ENCODE measurements at places on chromosomes 2 and 18.
A peak's percentile ranks its signal among the peaks of the same experiment; 100 is the strongest.

GRCh38 chr18:24054130-24054529 is 39.6 kb downstream of the TTC39C start:
- DNase-seq, result peak; percentile 41

- no peak for DNase-seq
These were observed 38.1 kb upstream of the SOCS6 start for GRCh38 chr18:70250781-70251180.

DNA sequence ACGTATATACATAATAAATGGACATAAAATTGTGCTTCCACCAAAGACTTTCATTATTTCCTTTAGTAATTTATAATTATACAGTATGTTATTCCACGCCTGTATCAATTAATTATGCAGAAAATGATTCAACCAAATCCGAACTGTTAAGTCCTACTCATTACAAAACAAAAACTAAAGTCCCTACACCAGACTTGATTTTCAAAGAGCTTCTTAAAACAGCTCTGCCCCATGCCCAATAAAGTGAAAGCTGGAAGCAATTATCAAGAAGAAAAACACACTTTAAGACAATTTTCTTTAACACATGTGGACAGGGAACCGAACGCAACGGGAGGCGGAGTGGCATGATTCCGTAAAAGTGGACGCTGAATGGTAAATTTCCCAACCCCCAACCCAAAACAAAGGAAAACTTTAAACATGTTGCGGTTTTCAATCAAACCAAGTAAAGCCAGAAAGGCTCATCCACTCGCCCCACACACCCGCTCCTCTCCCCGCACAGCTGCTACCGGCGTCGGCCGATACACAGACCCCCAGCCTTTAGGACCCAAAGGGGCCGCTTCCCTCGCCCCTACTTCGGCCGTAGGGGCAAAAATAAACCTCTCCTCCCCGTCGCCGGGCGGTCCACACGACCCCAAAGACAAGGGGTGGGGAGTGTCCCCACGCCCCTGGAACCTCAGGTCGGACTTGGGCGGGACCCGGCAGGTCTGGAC is 705 bp downstream of the YES1 start:
- peak; percentile 4 for DNase-seq

DNA sequence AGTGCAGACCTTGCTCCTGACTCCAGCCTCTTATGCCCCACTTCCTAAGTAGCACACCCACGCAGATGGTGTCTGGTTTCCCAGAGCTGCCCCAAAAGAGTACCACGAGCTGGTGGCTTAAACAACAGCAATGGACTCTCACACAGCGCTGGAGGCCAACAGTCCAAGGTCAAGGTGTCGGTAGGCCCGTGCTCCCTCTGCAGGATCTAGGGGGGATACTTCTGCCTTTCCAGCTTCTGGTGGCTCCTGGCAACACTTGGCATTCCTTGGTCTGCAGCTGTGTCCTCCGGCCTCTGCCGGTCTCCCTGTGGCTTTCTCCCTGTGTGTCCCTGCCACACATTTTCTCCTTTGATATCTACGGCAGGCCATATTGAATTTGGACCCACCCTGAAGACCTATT is 99.0 kb downstream of the TSHZ1 start:
- DNase-seq, result no peak

DNA sequence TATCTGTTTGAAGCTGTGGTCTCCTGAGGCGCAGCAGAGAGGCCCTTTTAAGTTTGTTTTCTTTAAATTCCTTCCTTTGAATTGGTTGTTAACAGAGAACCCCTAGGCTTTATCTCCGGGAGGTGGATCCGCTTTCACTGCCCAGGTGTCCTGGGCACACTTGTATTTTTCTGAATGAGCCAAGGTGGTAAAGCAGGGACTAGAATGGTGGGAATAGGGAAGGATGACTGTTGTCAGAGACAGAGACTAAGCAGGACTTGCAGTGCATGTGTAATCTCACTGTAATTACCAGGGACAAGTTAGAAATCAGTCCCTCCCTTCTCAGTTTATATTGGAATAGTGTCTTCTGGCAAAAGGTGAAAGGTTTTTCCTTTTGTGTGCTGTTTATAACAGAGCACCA is 72.8 kb downstream of the PHLPP1 start:
- DNase-seq, result no peak

DNA sequence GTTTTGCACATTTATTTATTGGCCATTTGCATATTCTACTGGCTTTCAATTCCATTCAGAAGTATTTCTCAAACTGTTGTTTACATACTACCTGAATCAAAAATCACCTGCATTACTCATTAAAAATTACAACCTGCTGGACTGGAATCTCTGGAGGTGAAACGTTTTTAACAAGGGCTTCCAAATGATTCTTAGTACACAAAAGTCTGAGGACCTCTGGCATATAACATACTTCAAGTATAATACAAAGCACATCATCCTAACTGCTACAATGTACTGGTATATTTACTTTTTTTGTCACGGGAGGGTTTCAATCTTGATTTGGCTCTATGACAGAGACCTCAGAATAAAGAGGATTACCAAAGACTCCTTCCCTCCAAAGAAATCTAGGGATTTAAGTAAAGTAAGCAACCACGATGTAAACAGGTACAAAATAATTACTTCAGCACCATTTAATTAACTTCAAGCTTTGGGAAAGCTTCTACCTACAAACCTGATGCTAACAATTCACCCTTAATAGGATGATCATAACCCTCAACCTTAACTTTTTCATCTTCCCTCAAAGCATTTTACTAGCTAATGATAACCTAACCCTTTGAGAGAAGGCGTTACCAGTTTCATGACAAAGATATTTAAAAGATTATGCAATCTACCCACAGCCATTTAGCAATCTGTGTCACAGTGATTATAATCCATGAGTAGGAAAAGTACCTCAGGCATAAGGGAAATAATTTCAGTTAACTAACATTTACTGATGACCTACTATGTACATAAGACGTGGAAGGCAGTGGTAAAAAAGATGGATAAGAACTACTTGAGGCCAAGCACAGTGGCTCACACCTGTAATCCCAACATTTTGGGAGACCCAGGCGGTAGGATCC is 24.7 kb downstream of the ATAD2B start:
- DNase-seq, result no peak

DNA sequence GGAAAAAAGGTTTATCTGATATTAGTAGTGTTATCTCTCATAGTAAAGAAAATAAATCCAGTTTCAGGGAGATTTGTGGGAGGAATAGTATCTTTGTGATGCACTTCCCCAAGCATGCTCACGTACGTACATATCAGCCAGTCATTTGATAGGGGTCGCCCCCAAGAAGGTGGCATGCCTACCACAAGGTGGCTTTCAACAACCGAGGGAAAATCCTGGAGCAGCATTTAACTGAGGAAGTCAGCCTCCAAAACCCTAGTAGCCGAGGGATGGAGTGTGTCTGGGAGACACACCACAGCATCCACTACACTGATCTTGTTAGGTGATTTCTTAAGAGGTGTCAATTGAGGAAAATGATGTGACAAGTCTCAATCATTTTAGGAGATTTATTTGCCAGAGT is 623.9 kb downstream of the NYAP2 start:
- DNase-seq, result no peak

DNA sequence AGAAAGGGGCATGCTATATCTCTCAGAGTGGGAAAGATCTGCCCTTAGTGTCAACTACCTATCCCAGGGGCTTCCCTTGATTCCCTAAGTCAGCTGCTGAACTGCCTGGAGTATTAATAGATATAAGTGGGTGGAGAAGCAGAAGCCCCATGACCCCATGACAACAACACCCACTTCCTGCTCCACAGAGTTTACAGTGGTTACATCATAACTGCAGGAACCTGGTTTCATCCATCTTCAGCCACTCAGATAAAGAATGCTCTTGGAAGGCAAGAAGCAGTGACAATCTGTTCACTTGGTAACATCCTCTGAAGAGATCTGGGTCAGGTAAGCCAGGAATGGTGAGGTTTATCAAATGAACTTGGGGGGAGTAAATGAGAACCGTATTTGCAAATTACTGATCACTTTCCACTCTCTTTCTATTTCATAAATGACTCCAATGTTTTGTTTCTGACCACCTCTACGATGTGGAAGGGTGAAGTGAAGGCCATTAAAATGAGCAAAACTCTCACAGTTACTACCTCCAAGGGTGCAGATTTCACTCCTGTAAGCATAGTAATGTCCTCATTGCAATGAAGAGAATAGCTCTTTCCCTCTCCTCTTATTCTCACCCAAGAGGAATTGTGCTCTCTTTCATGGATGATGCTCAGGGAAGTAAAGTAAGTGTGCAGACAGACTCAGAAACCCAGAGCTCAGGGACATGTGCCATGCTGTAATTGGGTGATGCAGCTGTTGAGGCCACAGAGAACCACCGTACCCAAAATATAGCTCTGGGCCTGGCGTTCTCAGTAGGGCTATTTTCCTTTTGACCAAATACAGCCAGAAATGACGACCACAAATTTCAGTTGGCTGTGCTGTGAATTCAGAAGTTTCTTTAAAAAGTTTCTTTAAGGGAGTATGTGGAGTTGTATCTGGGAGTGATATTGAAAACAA is 192.8 kb upstream of the APCDD1 start:
- no peak for DNase-seq

DNA sequence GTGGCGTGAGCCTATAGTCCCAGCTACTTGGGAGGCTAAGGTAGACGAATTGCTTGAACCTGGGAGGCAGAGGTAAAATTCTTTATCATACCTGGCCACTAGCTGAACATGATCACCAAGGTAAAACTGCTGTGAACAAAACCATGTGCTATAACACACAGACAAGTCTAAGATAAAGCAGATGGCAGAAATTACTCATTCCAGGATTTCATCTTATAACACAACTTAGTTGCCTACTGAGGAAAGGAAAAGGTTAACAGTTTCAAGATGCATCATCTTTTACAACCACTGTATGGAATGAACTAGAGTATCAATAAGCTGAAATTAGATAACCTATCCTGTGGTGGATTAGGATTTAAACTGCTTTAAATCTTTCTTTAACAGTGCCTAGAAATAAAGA is 8.3 kb downstream of the ARL5A start:
- no peak for DNase-seq

- DNase-seq, result no peak
These were observed 152.9 kb downstream of the ALPK2 start for GRCh38 chr18:58476022-58476421.

DNA sequence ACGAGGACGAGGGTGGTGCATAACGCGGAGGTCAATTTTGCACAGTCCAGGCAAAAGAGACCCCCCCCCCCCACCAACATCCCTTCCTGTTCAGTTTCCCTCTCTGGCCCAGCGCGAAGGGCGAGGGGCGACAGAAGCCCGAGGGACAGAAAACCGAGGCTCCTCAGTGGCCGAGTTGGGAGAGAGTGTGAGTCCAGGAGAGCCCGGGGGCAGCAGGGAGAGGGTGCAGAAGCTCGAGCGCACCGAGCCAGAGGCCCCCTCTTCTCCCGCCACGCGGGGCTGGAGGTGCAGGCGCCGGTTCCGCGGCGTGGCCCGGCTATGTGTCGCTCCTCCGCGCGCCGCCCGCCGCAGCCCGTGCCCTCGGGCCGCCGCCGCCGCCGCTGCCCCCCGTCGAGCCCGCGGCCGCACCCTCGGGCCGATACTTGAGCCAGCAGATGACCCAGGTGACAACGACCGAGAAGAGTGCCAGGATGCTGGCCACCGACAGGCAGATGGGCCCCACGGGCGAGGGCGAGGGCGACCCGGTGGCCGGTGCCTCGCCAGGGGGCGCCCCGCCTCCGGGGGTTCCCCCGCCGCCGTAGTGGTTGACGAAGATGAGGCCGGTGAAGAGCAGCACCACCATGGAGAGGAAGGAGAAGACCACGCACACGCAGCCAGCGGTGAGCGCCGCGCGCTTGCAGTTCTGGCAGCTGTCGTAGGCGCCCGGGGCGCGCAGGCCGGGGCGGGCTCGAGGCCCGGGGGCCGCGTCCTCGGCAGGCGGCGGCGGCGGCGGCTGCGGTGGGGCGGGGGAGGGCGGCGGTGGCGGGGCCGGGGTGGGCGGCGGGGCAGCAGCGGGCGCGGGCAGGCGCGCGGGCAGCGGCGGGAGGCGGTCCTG is 20.2 kb upstream of the PAX3 start:
- peak; percentile 27 for DNase-seq

- DNase-seq, result peak; percentile 76
These were observed 188.2 kb downstream of the BCL2 start for GRCh38 chr18:63131106-63131958.

GRCh38 chr2:223944166-223944702 is 901 bp downstream of the WDFY1 start:
- peak; percentile 48 for DNase-seq

DNA sequence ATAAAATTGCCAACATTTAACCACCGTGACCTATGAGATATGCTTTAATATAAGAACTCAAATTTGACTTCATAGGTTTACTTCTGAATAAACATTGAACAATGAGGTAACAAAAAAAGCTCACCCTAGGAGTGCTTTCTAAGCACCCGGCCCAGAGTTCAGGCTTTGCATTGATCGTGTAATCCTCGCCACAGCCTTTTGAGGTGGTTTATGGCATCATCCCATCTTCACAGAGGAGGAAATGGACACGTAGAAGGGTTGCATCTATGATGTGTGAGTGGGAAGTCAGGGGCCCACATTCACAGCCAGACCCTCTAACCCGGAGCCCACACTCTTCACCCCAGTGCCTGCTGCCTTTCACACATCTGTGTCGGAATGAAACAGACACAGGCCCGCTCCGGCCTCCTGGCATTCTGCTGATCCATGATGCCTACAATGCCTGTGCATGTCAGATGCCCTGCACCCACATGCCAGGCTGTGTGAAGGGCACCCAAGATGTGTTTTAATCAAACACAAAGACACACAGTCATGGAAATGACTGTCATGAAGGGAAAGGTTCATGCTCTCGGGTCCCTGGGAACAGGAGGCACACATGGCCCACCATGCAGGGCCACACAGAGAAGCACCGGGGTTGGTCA is 48.6 kb upstream of the RPL31 start:
- no peak for DNase-seq

GRCh38 chr2:180122874-180123273 is 115.8 kb upstream of the CWC22 start:
- no peak for DNase-seq

GRCh38 chr18:23136326-23137096 is 1.2 kb downstream of the CABLES1 start:
- peak; percentile 9 for DNase-seq

DNA sequence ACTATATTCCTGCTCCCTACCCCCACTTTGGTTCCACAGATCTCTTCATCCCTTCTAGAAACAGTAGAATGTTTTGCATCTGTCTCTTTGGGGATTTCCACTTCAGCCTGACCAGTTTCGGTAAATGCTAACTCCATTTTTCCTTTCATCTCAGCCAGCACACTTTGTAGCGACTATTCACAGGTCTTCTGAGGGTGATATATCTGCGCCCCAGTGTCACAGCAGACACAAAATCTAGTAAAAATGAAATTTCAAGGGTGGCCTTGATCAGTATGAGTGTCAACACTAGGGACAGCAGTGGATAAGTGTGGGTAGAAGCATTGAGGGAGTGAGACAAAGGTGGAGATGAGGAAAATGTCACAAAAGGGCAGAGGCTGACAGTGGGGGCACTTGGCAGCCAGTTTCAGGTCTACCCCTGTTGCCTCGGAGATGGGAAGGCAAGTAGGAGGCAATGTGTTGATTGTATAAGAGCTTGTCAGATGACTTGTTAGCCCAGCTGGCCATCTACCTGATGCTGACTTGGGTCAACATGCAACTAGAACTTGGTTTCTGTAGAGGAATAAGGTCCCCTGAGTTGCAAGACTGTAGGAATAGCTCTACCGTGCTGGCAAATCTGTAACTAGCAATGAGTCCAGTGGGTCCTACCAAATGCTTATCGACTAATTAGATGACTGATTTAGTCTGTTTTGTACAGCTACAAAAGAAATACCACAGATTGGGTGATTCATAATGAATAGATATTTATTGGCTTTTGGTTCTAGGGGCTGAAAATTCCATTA is 60.7 kb downstream of the CXCR4 start:
- DNase-seq, result peak; percentile 42

GRCh38 chr18:5142859-5143258 is 54.2 kb downstream of the AKAIN1 start:
- DNase-seq, result no peak

- DNase-seq, result no peak
These were observed 55.0 kb upstream of the CTDP1 start for GRCh38 chr18:79624356-79625170.

Data from CD4-positive, alpha-beta T cell treated with Interleukin-6 for 4 hours (primary cell).